ENCODE measurements at places on chromosomes 3 and 15.
A peak's percentile ranks its signal among the peaks of the same experiment; 100 is the strongest.

DNA sequence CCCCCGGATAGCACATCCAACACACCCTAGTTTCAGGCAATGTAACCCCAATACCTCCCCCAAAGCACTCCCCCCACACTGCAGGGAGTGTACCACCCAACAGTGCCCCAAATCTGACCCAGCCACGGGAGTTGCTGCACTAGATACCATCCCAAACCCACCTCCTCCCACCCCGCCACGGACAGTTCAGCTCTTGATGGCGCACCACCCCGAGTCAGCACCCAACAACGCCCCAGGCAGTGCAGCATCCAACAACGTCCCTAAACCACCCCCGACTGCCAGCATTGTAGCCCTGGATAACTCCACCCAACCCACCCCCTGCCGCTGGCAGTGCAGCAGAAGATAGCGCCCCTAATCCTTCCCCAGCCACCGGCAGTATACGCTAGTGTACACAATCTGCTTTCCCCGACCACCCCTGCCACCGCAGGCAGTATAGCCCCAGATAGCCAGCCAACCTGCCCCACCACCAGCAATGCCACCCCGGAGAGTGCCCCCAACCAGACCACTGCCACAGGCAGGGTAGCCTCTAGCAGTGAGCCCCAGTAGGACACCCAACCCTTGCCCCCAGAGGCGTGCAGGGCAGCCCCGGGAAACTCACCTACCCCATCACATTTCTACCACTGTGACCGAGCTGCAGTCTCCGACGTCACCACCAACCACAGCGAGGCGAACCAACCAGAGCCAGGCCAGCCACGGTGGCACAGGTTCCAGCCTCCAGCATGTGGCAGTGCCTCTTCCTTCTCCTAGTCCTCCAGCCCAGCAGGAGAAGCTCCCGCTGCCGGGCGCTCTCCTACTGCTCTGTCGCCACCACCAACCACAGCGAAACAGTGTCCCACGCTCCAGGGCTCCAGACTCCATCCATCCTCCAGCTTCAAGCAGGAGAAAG lies 178.1 kb downstream of the POTEB3 start:
- DNase-seq, result no peak

- DNase-seq, result no peak
These were observed 39.8 kb downstream of the CACNA1D start for GRCh38 chr3:53534216-53534615.

DNA sequence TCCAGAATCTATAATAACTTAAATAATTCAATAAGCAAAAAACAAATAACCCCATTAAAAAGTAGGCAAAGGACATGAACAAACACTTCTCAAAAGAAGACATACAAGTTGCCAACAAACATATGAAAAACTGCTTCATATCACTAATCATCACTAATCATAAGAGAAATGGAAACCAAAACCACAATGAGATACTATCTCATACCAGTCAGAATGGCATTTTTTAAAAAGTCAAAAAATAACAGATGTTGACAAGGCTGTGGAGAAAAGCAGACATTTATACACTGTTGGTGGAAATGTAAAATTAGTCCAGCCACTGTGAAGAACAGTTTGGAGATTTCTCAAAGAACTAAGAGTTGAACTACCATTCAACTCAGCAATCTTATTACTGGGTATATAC lies 19.5 kb upstream of the ZMAT3 start:
- DNase-seq, result no peak

GRCh38 chr15:85474700-85475316 lies 94.4 kb downstream of the AKAP13 start:
- DNase-seq, result no peak

DNA sequence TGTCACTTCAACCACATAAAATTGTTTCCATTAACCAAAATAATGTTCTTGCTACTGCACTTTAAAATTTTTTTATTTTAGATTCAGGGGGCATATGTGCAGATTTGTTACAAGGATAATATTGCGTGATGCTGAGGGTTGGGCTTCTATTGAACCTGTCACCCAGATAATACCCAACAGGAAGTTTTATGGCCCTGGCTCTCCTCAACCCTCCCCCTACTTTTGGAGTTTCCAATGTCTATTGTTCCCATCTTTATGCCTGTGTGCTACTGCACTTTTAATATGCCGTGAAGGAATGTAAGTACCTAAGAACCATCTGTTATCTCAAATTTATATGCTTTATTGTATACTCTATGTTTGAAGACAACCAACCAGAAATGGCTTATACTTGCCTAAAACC lies 42.0 kb upstream of the IMPG2 start:
- peak; percentile 72 for DNase-seq

GRCh38 chr15:77163781-77164384 lies 93.0 kb upstream of the TSPAN3 start:
- DNase-seq, result no peak
